ENCODE measurements at places on chromosomes 4 and X. TPM values are rescaled to one million over a fixed set of nuclear protein-coding genes. Genes with fewer than 3 reads are reported as not detected.

DNA sequence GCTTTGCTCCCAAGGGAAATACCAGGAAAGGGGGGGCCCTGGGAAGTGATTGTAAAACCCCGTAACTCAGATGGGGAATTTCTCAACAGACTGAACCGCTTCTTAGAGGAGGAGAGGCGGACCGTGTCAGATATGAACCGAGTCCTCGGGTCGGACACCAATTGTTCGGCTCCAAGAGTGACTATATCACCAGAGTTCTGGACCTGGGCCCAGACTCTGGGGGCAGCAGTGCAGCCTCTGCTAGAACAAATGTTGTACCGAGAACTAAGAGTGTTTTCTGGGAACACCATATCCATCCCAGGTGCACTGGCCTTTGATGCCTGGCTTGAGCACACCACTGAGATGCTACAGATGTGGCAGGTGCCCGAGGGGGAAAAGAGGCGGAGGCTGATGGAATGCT is 1.0 kb downstream of the PNMA3 start:
- DNase-seq = no peak

DNA sequence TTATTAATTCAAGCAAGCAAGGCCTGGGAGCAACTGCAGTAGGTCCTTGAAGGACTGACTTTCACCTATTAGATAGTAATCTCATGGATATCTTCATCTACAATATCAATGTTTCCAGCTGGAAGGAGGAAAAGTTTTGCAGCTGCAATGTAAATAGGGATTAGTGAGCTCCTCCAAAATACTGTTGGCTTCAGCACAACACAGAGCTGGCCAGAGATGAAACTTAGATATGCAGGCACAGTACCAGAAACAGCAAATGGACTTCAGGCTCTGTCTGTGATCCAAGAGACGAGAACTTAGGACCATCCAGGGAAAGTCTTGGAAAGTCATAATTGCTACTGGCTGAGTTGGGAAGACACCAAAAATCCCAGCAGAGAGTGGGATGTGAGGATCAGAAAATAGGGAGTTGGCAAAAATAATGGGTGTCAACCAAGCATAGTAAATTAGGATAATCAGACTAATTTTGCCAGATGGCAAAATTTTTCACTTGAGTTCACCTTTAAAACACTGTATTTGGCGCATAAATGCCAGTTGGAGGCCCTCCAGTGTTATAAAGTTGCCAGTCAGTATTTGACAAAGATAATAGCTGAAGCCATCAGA is 57.5 kb downstream of the PARM1 start:
- no peak for DNase-seq

- peak; percentile 80 for DNase-seq
Observed at GRCh38 chrX:45771114-45771513, 570.4 kb upstream of the DIPK2B start.

DNA sequence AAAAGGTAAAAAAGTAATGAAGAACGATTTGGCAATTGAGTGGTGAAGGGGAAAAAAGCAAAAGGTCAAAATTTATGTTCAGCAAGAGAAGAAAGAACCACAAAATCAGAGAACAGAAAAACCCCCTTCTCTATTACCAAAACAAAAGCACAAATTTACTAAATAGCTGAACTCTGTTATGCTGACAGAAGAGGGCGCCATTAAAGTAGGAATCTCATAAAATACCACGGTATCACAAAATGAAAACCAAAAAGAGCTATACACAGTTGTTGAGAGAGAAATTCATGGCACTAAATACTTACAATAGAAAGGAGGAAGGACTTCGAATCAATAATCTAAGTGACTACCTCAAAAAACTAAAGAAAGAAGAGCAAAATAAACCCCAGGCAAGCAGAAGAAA is 69.6 kb upstream of the CXorf66 start:
- no peak for DNase-seq

DNA sequence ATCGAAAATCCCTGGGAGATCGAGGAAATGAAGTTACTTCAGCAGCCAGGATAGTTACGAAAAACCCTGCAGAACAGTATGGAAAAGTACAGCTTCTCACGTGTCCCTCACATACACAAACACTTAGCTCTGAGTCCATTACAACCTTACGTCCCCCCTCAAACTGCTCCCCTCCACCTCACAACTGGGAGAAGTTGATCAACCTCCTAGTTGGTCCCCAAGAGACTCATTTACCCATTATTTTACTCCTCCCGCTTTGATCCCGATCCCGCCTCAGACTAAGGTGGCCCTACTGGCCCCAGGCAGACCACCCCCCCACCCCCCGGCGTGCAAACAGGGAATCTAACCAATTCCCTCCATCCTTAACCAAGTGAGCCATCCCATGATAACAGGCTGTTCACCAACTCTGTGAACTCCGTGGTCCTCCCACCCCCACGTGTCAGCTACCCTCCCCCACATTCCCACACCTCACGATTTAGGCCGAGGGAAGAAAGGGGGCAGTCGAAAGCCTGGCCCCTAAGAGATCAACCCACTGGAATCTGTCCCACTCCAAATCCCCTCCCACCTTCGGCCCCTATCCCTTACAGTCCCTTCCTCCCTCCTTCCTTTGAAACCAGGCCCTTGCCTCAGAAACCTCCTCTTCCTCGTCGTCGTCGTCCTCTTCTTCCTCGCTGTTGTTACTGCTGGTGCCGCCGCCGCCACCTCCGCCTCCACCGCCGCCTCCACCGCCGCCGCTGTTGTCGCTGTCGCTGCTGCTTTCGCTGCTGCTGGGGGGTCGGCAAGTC is 755 bp downstream of the ANKRD17 start:
- peak; percentile 6 for DNase-seq

The LPAR4 gene
- not detected for total RNA-seq

- no peak for DNase-seq
Observed at GRCh38 chr4:89294573-89295269, 12.9 kb downstream of the GPRIN3 start.

The KLHL4 gene
- total RNA-seq = not detected

- no peak for DNase-seq
Observed at GRCh38 chrX:22357621-22358020, 84.9 kb downstream of the CBLL2 start.

The HSFX4 gene
- not detected for total RNA-seq

The ADH1C gene
- total RNA-seq = not detected

DNA sequence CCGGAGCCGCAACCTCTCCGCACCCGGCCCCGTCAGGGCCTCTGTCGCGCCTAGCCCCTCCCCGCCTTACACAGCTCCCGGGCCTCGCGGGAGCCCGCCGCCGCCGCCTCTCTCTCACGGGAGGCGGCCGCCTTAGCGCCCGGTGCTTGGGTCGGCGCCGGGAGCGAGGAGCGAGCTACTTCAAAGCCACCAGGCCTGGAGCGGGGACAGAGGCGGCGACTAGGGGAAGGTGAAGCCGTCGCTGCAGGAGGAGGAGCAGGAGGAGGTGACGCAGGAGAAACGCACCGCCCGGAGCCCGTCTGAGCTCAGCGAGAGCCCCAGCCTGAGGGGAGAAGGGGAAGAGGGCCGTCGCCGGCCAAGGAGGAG is 250 bp downstream of the USP9X start:
- no peak for DNase-seq

GRCh38 chr4:56077676-56078075 is 128.9 kb downstream of the CEP135 start:
- peak; percentile 23 for DNase-seq

DNA sequence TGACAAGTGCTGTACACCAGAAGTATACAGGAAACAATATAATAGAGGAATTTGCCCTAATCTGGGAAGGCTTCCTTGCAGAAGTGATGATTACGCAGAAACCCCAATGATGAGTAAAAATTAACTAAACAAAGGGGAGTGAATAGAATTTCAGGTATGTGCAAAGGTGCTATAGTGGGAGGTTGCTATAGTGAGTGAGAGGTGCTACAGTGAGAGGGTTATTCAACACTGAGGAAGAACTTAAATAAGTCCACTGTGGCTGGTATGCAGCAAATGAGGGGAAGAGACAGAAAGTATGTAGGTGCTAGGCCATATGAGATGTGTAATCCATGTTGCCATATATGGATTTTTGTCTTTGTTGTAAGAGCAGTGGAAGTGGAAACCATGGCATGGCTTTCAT is 69.5 kb downstream of the TRIM2 start:
- DNase-seq = peak; percentile 32

GRCh38 chrX:15014281-15014680 is 141.1 kb downstream of the MOSPD2 start:
- no peak for DNase-seq

DNA sequence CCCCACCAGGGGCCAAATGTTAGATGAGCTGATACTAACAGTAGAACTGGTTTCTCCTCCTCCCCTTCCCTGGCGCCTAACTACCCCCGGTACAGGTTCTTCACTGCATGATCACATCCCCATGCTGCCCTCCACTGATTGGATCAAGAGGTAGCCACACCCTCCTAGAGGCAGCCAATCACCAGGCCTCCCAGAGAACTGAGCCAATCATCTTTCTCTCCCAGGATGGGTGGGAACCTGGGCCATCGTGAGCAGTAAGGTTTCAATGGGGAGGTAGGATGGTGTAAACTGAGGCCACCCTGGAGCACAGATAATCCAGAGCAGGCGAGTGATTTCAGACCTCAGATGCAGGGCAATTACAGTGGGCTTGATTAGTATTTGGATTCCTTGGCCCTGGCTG is 64.2 kb downstream of the PPP2R2C start:
- DNase-seq = no peak

The ANK2 gene
- 0.60 TPM for total RNA-seq

GRCh38 chr4:74873545-74874301 is 59.2 kb upstream of the PARM1 start:
- DNase-seq = no peak

GRCh38 chrX:4005281-4005680 is 291.8 kb upstream of the PRKX start:
- DNase-seq = no peak

GRCh38 chr4:96354036-96354712 is 514.3 kb downstream of the PDHA2 start:
- DNase-seq = no peak

DNA sequence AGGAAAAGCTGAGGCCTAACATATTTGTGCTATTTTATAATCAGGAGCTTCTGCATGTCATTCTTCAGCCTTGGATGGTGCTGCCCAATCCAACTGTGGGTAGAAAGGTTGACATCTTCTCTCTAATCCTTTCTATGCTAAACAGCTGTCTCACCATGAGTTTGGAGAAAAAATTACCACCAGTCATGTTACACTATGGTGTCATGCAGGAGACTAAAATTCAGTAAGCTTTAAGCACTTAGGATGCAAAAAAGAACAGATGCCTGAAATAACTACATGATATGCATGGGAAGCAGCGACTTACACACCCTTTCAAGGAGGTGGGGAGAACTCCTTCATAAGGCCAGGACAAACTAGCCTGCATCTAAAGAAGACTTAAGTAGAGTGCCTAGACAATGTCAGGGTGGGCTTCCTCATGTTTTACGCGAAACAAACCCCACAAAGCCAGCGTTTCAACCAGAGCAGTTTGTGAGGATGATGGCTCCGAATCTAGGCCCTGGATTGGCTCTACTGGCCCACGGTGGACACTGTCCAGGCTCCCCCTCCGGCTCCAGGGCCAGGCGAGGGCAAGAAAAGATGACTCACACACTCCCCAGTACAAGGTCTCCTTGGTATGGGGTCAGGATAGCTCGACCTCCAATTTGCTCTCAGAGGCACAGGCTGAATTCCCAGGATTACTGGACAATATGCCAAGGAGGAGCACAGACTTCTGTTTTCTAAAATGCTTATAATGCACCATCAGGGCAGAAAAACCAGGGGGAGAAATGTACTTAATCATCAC is 45.1 kb downstream of the STX18 start:
- DNase-seq = no peak

- DNase-seq = no peak
Observed at GRCh38 chr4:176910646-176911045, 117.9 kb upstream of the VEGFC start.

The TBX22 gene
- total RNA-seq = not detected

DNA sequence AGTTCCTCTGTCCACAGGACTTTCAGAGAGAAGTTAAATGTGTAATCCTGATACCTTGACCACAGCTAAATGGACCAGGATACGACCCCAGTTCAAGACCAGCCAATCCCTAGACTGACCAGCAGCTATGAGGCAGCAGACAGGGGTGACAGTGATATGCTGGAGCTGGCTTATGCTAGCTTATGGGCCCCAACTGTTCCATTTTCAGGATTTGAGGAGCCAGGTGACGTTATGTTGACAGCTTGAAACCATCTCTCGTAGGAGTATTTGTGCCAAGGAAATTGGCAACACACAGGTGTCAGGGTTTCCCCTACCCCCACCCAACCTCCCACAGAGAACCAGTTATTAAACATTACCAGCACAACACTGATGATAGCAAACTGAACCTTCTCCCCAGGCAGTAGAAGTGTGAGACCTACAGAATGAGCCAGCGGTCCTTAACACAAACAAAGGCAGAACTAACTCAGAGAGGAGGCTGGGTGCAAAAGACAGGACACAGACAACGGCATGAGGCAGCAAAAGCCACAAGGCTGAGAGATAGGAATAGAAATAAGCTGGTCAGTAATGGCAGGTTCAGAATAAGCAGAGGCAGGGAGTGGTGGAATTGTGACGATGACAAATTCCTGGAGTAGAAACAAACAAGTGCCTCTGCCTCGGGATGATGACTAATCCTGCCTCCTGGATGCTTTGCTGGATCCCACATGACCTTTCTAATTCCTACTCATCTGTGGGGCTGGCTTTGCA is 85.6 kb upstream of the CPEB2 start:
- peak; percentile 75 for DNase-seq

DNA sequence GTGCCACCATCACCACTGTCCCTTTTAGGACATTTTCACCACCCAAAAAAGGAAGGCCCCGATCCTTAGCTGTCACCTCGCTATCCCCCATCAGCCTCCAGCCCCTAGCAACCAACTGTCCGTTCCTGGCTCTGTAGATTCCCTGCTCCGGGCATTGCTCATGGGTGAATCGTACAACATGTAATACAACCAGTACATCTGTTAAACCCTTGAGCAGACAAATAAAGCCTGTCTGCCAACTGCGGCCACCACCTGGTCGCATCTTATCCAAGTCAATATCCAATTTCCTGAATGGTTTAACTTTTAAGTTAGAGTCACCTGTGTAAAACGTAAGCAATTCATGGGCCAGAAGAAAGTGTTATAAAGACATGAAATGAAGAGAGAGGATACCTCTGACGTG is 251.9 kb downstream of the AFAP1 start:
- DNase-seq = no peak

DNA sequence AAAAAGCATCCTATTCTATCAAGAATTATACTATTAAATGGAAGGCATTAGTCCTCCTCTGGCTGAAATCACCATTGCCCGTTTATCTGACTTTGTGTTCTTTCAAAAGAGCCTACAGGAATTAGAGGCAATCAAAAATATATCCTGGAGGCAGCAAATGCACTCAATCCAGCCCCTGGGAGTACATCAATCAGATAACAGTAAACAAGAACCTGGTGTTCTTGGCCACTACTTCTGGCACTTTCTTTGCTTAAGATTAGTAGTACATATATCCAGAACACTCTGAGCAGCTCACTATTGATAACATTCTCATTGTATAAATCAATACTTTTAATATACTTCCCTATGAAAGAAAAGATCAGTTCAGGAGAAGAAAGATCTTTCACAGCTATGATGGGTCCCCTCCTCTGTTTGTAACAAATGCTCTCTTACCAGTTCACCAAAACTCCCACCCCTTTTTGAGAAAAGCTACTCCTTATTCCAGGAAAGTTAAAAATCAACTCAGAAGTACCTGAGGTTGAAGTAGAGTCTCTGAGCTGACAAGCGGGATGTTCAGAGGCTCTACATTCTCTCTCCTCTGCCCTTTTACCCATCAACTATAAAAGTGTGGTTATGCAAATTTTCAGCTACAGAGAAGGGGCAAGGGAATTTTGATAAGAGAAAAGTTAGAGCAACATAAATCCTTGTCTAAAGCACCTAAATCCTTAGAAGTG is 176.0 kb downstream of the COX18 start:
- no peak for DNase-seq

GRCh38 chrX:99242001-99242400 is 1168.1 kb downstream of the PCDH19 start:
- DNase-seq = no peak

The RIBC1 gene
- 0.35 TPM for total RNA-seq

Measured in foreskin keratinocyte (primary cell).